ENCODE measurements at places on chromosomes 7 and 10.

DNA sequence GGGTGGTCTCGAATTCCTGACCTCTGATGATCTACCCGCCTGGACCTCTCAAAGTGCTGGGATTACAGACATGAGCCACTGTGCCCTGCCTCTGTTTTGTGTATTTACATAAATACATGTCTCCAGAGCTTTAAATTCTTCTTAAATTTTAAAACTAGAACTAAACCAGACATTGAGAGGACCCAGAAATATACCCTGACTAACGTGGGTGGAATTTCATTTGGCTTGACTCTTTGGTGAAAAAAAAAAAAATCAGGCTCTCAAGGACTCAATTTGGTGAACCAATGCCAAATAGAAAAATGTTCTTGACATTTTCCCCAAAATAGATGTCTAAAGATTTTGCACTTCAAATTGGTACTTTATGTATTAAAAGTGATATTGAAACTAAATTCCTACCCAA, 16.6 kb upstream of the FAS start:
- DNase-seq = no peak

DNA sequence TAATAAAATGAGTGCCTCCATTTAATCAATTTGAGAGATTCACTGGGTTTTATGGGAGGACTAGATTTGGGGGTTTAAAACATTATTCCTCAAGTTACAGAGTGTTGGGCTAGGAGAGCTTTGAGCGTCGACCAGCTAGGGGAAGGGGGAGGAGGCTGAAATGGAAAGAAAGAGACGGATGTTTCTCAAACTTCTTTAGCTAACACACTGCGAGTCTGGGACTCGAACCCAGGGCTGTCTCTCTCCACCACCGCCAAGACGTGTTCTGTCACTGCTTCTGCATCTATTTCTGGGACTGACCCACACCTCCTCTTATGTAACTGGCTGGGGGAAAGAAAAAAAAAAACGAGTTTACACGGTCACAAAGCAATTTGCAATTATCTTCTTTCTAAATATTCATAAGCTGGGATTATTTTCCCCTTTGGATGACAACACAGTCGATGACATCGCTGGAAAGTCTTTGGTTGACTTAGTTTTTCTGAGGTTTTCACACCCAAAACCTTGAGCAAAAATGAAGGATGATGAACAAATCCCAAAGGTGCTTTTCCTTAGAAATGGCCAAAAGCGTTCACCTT, 27.2 kb downstream of the CHST15 start:
- DNase-seq = no peak

DNA sequence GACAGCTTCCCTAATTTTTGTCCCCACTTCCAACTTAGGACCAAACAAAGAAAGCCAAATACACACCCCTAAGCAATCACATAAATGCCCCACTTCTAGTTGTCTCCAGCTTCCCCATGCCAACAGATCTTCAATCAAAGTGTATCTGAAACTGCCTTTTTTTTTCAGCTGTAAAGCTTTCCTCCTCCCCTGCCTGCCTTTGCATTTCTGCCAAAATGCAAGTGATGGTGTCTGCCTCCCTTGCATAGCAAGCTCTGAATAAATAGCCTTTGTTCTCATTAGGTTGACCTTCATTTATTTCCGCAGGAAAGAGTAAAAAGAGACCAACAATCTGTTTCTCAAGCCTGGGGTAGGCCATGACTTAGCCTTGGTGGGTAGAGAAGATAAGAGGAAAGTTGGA, 459.4 kb downstream of the GPAM start:
- DNase-seq = no peak

GRCh38 chr10:113093188-113094113, 143.4 kb downstream of the TCF7L2 start:
- DNase-seq = no peak

DNA sequence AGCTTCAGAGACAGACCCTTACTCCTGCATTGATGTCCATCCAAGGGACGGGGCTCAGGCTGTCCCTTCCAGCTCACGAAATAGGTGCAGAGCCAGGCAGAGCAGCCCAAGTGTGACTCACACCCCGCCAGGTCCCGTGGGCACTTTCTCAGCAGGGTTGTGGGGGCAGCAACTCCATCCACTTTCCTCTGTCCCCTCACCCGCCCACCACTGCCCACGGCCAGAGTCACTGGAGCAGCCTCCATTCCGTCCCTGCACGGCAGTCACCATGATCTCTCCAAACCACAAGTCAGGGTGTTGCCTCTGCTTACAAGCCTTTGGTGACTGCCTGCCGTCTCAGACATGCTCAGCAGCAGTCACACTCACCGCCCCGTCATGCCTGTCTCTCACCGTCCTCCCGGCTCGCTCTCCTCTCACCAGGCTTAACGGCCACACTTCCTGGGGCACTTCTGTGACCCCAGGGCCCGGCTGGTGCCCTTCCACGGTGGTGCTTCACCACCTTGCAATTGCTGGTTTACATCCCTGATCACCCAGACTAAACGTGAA, 39.3 kb downstream of the CALML3 start:
- no peak for DNase-seq

DNA sequence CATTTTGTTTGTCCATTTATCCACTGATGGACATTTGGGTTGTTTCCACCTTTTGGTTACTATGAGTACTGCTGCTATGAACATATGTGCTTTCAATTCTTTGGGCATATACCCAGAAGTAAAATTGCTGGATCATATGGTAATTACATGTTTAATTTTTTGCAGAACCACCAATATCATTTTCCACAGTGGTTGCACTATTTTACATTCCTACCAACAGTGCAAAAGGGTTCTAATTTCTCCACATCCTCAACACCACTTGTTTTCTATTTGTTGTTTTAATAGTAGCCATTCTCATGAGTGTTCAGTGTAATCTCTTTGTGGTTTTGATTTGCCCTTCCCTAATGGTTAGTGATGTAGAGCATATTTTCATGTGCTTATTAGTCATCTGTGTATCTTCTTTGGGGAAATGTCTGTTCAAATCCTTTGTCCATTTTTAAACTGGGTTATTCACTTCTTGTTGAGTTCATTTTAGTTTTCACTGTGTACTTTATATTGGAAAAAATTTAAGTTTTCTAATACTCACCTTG, 101.9 kb downstream of the HIBADH start:
- no peak for DNase-seq

DNA sequence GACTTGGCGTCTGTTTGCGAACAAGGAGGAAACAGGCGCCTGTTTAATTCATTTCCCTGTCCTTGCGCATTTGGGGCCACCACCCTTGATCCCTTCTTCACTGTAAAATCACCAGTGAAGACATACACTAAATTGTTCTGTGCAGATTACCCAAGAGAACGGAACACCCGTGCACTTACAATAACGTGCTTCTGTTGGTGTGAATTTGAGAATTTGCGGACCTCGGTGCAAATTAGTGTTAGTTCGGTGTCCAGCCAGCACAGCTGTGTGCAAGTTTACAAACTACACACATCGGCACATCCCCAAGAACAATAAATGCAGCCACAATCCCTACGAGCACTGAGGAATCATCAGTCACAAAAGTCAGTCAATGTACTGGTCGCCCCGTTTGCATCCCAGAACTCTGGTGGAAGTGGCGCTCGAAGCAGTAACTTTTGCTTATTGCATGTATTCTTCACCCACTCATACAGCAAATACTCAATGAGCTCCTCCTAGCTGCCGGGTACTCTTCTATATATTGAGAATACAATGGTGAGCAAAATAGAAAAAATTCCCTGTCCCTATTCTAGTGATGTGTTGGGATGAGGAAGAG, 786 bp upstream of the CNOT4 start:
- DNase-seq = no peak

- DNase-seq = no peak
Measured at GRCh38 chr10:59397961-59398360, 35.6 kb upstream of the FAM13C start.

DNA sequence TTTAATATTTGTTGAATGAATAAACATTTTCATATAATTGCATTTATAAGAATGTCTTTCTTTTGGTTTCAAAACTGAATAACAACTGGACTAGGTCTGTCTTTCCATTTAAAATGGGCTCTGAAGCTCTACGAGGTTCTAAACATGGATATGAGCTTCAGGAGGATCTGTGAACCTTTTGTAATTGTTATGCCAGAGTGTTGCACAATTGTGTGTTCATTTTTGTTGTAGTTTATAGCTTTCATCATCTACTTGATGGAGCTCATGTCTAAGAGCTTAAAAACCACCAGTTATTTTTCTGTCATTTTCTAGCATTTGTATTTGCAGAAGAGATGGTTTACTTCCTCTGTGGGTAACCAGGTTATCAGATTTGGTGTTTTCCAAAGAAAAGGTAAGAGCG, 265.7 kb upstream of the NPY start:
- DNase-seq = no peak

- DNase-seq = no peak
Measured at GRCh38 chr7:106057204-106057961, 54.7 kb downstream of the SYPL1 start.

DNA sequence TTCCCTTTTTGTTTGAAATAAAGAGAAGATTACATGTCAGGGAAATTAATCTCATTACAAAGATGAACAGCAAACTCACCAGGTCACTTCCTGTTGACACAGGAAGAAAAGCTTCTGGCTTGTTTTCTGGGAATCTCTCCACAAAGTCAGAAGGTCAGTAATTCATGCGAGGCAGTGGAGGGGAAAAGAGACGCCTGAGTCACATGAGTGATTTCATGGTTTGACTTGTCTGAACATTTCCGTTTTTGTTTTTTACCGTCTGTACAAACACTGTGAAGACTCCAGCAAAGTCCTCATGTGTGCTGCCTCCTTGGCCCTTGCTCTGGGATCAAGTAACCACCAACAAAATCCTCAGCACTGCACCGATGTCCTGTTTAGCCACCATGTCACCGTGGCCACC, 2.5 kb upstream of the HABP2 start:
- no peak for DNase-seq

DNA sequence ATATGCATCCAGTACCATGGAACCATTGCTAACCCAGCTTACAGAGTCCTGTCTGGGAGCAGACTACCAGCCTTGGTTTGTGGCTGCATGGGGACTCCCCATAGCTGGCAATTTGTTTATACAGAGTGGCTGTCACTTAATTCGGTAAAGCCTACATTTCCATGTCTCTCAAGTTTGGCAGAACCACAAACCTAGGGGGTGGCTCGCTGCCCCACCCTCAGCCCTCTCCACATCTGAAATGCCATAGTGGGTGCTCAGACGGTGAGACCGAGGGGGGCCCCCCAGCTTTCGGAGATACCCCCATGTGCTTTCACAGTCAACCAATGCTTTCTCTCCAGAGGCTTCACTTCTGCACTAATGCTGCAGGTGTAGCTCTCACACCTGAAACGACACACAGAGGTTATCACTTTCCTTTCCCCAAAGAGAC, 75.5 kb upstream of the KAT6B start:
- no peak for DNase-seq

DNA sequence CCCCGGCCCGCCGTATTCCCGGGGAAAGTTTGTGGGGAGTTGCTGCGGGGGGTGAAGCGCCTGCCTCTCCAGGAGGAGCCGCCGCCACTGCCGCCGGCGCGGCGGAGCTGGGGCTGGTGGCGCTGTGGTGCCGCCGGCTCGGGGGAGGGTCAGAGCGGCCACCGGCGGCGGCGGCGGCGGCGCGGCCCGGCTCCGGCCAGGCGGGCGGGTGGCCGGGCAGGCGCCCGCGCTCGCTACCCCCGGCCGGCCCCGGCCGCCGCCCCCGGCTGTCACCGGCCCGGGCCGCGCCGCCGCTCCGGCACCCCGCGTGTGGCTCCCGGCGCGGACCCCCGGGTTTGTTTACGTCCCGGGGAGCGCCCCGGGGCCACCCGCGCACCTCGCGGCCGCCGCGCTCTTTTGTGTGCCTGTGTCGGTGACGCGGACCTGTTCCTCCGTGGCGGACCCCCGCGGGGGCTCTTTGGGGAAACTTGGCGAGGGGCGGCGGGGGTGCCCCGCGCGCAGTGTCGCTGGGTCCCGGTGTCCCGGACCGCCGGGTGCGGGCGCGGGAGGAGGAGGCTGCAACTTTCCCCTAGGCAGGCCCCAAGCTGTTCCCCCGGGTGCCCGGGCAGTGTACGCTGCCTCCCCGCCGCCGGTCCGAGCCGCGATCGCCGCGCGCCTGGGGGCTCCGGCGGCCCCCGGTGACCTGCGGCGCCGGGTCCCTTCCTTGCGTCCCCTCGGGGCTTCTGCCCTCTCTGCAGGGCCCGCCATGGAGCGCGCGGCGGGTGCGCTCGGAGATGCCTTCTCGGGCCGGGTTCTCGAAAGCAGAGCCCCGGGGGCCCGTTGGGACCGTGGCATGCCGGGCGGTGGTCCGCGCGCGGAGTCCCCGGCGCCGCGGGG, 593 bp upstream of the CUX1 start:
- DNase-seq = no peak

DNA sequence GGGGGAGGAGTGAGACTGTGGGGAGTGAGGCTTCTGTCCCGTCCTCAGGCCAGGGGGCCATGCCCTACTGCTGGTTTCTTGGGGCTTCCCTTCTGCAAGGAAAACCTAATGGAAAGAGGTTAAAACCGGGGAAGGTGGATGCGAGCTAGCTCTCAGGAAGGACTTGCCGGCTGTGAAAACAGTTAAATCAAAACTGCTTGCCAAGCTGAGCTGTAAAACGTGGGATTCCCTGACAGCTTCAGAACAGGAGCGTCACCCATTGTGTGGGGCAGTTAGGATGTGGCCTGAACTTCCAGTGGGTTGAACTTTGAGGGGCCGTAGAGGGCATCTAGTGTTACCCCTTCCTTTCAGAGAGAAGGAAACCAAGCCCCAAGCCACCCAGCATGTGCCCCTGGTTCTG, 13.1 kb downstream of the TSPAN15 start:
- DNase-seq = no peak

DNA sequence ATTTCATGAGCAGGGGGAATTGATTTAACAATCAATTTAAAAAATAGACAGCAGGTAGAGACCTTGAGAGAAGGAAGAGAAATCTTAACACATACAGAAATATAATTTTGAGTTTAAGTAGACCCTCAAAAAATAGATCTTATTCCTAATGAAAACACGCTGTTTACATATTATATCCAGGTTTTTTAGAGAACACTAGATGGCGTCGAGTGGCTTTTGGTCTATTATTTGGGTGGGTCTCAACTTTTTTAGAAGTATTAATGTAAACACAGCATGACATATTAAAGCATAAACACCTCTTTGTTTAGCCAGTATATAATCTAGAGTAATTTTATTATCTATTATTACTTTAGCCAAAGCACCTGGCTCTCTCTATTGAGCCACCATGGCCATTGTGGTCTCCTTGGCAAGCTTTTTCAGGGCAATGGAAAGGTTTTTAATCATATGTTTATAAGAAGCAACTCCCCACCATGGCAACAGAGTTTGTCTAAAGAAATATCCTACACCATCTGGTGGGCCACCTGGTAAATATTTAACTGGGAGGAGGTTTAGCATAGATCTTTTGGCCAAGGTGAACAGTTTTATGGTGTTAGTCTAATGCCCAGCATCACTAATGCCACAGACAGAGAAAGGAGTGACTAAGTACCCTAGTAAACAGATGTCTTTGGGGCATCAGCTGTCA, 59.7 kb upstream of the PRSS1 start:
- no peak for DNase-seq

DNA sequence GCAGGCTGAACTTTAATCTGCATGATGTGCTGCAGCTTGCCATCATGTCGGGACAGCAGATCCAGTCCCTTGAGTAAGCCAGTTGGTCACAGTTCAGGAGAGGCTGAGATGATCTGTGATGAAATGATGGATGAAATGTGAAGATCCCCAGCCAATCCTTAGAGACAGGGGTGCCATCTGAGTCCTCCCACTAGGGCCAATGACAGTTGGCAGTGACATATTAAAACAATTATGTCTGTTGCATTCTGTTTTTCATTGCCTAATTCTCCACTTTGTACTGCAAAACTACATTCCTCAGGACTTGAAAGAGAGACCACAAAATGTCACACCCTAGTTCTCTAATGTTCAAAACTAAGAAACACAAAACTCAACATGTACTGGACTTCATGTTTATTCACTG, 66.3 kb upstream of the CAV2 start:
- no peak for DNase-seq
